ENCODE measurements at places on chromosomes 5 and 9. TPM values are rescaled to one million over a fixed set of nuclear protein-coding genes. Genes with fewer than 3 reads are reported as not detected.

The OTP gene
- not detected for polyA plus RNA-seq

DNA sequence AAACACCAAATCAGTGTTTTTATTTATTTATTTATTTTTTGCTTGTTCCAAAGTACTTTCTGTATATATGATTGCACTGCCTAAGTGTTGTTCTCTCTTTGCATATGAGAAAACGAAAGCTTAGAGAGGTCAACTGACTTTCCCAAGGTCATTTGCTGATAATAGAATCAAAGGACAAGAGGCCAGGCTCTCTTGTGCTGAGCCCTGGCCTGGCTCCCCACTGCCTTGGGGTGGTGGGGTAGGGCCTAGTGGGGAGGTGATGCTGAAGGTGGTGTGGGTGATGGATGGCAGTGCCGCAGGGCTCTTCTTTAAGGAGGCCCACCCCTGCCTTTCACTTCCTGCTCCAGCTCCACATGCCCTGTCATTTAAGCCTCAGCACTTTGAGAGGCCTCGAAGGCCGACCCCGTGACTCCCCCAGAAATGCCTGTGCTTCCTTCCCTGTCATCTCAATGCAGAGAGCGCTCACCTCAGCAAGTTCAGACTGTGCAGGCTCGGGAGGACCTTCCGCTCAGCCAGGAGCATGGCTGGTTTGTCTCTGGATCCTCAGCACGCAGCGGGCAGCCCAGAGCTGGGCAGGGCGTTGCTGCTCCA is 59.5 kb downstream of the SMIM23 start:
- no peaks in the 10 kb centered on the region for H3K36me3 ChIP-seq
- DNase-seq, result no peak
- H3K4me3 ChIP-seq, result no peak overlapping the region
- no peaks in the 10 kb centered on the region for H3K27me3 ChIP-seq

The SFXN1 gene
- polyA plus RNA-seq, result 18.4 TPM

The NRARP gene
- 5.4 TPM for polyA plus RNA-seq

- no peak overlapping the region for H3K4me3 ChIP-seq
- no peak overlapping the region for H3K27ac ChIP-seq
- H3K27me3 ChIP-seq, result peaks cover 100% of the 10 kb centered on the region
- H3K4me1 ChIP-seq, result peaks cover 47% of the 10 kb centered on the region
- H3K36me3 ChIP-seq, result no peaks in the 10 kb centered on the region
These were observed 191.8 kb downstream of the MEF2C start for GRCh38 chr5:88691230-88691582.

The BASP1 gene
- polyA plus RNA-seq, result 2.2 TPM

- no peaks in the 10 kb centered on the region for H3K36me3 ChIP-seq
- no peak overlapping the region for H3K27ac ChIP-seq
- no peak for DNase-seq
- no peaks in the 10 kb centered on the region for H3K27me3 ChIP-seq
These were observed 6.0 kb downstream of the KIF2A start for GRCh38 chr5:62312036-62312435.

DNA sequence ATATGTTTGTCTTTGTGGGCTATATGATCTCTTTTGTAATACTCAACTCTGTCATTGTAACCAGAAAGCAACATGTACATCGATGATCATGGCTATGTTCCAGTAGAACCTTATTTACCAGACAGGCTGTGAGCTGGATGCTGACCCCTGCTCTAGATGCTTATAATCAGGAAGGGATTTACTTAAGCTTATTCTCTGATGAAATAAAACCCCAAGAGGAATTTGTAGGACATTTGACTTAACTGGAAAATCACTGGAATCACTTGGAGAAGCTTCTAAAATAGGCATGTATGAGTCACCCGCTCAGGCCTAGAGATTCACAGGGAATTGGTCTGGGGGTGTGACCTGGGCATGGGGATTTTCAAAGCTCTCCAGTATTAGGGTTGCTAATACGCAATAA is 285.8 kb upstream of the ZNF608 start:
- H3K27me3 ChIP-seq, result no peaks in the 10 kb centered on the region
- H3K27ac ChIP-seq, result no peak overlapping the region
- H3K4me1 ChIP-seq, result no peaks in the 10 kb centered on the region

- H3K4me3 ChIP-seq, result no peak overlapping the region
- H3K4me1 ChIP-seq, result no peaks in the 10 kb centered on the region
- H3K27ac ChIP-seq, result no peak overlapping the region
- DNase-seq, result no peak
- H3K36me3 ChIP-seq, result no peaks in the 10 kb centered on the region
These were observed 344.2 kb downstream of the NTRK2 start for GRCh38 chr9:85013703-85014102.

- H3K4me3 ChIP-seq, result no peak overlapping the region
- H3K36me3 ChIP-seq, result no peaks in the 10 kb centered on the region
- no peak overlapping the region for H3K27ac ChIP-seq
- H3K4me1 ChIP-seq, result peaks cover 24% of the 10 kb centered on the region
- peak; percentile 89 for DNase-seq
These were observed 13.9 kb upstream of the KIF12 start for GRCh38 chr9:114112778-114113584.

- no peak for DNase-seq
- H3K4me3 ChIP-seq, result no peak overlapping the region
- peaks cover 1% of the 10 kb centered on the region for H3K4me1 ChIP-seq
- no peaks in the 10 kb centered on the region for H3K36me3 ChIP-seq
- H3K27me3 ChIP-seq, result no peaks in the 10 kb centered on the region
- H3K27ac ChIP-seq, result no peak overlapping the region
These were observed 4.2 kb upstream of the NINJ1 start for GRCh38 chr9:93138171-93138764.

Measured in heart right ventricle (tissue), 16 donors.